ENCODE measurements at places on chromosomes 7 and 10.

- DNase-seq = no peak
Observed at GRCh38 chr10:111104811-111105210, 28.0 kb downstream of the ADRA2A start.

- no peak for DNase-seq
Observed at GRCh38 chr7:20287317-20287716, 43.4 kb upstream of the ITGB8 start.

DNA sequence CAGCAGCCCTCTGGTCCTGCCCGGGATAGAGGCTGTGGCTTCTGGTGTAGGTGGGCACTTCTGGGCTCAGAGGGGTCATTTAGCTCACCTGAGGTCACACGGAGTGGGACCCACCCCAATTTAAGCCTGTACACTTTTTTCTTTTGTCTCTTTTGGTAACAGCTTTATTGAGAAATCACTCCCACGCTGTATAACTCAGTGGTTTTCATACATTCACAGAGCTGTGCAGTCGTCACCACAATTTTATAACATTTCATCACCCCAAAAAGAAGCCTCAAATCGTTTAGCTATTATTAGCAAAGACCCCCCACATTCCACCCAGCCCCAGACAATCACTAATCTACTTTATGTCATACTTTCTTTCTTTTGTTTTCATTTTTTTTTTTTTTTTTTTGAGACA lies 62.3 kb downstream of the LHPP start:
- no peak for DNase-seq

DNA sequence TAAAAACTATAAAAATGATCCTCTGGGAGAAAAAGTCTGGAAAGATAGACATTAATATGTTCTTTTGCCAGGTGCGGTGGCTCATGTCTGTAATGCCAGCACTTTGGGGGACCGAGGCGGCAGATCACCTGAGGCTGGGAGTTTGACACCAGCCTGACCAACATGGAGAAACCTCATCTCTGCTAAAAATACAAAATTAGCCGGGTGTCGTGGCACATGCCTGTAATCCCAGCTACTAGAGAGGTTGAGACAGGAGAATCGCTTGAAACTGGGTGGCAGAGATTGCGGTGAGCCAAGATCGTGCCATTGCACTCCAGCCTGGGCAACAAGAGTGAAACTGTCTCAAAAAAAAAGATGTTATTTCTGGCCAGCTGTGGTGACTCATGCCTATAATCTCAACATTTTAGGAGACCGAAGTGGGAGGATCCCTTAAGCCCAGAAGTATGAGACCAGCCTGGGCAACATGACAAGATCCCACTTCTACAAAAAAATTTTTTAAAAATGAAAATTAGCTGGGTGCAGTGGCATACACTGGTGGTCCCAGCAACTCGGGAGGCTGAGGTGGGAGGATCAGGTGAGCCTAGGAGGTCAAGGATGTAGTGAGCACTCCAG lies 101.9 kb upstream of the LRRN3 start:
- no peak for DNase-seq

GRCh38 chr10:103732339-103733044 lies 122.9 kb downstream of the SH3PXD2A start:
- no peak for DNase-seq

- DNase-seq = no peak
Observed at GRCh38 chr10:29160150-29160617, 128.7 kb upstream of the LYZL1 start.

DNA sequence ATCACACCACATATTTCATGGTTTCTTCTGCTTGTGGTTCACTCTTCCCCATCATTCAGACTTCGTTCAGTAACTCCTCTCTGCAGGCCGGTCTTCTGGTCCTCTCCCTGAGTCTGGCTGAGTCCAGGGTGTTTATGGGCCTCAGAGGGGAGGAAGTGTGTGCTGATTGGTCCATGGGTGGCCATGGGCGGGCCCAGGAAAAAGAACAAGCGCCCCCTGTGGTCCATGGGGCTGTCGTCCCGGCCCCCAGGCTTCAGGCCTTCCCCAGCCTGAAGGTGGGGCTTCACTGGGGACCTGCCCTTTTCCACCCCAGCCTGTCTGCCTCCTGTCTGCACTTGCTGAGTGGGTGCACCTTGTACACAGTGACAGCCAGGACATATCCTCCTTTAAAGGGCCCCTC lies 123.7 kb downstream of the VIPR2 start:
- DNase-seq = no peak

DNA sequence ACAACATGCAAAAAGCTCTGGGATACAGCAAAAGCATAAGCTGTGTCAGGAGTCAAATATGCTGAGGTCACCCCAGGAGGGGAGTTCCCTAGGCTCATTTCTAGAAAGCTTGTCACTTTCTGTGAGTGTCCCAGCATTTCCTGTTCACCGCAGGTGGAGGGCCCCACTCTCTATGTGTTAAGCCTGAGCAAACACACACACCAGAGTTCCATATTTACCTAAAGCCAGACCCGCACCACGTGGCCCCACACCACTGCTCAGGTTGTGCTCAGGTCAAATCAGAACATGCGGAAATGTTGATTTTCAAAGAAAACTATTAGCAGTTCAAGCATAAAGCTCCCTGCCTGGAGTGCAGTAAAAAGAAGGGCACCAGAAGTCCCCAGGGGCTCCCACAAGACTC lies 259.6 kb upstream of the PPP2R2D start:
- DNase-seq = no peak

GRCh38 chr10:72184156-72184555 lies 31.7 kb upstream of the ANAPC16 start:
- no peak for DNase-seq

GRCh38 chr10:112313911-112314310 lies 30.7 kb downstream of the TECTB start:
- DNase-seq = no peak

DNA sequence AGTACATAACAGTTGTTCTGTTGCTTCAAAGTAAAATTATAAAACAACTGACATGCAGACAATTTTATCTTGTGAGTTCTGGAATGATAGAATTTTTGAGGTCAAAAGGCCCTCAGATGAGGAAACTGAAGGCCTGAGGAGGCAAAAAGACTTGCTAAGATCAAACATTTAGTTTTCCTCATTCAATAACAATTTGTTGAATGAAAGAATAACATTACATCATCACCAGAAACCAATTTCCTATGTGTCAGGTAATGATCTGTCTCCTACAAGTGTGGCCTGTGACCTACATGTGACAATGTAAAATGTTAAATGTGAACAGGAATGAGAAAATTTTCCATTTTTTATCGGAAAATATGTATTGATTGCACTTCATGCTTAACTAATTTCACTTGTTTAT lies 16.6 kb upstream of the ASB4 start:
- no peak for DNase-seq

DNA sequence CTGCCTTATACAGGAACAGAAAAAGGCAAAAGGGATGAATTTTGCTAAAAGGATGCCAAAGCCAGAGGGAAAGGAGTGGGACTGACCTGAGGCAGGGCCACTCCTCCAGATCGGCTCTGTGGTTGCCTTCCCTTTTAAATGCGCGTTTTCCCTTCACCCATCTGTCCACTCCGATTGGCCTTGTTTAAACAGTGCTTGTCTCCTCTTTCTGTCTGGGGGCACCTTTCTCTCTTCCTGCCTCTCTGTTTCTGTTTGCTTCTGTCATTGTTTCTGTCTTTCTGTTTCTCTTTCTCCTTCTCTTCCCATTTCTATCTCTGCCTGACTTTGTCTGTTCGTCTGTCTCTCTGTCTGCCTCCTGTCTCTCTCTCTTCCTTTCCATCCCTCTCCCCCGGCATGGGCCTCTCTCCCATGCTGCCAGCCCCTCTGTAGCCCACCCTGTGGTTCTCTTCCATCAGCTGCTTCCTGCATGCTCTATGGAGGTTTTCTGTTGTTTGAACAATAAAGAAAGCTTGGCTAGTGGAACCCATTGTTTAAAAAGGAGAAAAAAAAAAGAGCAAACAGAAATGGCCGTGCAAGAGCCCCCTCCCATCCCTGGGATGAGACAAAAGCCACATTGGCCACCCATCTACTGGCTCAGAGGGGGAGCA lies 29.5 kb upstream of the HSPB1 start:
- no peak for DNase-seq

DNA sequence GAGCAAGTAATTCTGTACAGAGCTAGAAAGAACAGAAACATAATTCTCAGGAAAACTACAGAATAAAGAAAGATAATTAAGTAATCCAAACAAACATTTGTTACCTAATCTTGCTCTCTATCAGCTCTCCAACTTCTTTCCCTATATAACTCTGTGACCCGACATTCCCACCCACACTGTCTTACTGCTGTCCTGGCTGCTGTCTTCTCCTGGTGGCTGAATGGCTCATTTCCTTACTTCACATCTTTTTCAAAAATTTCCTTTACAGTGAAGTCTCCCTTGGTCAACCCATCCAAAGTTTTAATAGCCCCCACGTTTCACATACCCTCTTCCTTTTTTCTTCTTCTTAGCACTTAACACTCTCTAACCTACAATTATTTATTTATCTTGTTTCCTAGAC lies 64.0 kb downstream of the HYCC1 start:
- DNase-seq = no peak

DNA sequence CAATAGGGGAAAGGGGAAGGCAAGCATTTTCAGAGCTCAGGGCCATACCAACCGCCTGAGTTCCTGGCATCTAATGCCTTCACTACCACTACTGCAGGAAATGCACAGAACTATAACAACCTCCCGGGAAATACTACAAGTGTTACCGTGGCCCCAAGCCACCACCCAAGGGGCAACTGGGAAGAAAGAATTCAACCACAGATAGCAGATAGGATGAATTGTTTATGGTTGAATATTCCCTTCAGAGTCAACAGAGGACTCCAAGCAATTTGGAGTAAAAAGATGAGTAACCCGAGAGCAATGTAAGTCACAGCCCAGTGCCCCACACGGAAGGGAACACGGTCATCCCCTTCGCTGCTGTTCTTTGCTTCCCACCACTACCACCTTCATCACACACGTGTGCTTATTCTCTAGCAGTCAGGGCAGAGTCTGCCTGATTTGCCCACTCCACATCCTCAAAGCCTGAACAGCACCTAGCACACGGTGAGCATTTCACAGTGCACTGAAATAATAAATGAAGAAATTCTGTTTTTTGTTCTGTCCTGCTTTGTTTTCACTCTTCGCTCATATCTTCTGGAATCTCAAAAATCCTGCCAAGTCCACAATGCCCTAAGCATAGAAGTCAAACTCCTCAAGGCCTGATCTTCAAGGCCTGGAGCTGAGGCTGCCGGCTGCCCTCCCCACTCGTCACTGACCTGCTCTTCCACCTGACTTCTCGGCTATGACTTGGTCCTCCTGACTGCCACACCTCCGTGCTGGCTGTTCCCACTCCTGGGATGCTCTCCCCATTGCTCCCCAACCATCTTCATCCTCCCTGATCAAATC lies 221.1 kb downstream of the KCNMA1 start:
- no peak for DNase-seq

GRCh38 chr10:130138479-130138866 lies 2.3 kb downstream of the GLRX3 start:
- no peak for DNase-seq

DNA sequence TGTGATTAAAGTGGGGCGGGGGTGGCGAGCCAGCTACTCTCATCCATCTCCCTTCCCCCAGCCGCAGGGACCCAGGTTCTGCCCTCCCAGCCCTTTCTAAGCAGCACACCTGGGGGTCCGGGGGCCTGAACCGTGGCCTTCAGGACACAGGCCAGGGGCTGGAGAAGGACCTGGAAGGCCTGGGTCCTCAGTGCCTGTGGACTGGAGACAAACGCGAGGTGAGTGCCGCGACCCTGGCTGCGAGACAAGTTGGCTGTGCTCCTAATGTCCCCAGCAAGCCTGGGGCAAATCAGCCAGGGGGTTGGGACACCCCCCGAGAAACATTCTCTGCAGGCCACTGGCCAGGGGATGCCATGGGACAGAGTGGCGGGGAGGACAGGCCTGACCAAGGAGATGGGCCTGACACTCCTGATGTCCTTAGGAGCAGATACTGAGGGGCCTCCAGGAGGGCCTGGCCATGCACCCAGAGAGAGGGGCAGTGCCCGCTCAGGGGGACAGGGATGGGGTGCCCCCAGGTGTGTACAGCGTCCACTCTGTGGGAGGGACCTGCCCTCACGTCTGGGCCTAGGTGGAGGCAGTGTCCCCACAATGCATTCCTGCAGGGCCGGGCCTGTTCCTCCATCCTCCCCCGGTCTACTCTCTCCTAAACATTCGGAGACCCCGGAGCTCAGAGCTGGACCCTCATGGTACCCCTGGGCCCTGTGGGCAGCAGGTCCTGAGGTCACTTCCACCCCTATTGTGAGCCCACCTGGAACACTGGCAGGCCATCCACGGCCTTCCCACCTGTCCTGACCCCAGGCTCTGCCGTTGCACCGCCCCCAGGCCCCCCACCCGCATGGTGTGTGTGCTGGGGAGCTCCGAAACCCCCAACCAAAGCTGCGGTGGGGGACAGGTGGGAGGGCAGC lies 13.1 kb downstream of the BRAT1 start:
- no peak for DNase-seq

GRCh38 chr10:125591886-125592285 lies 91.1 kb downstream of the TEX36 start:
- no peak for DNase-seq

DNA sequence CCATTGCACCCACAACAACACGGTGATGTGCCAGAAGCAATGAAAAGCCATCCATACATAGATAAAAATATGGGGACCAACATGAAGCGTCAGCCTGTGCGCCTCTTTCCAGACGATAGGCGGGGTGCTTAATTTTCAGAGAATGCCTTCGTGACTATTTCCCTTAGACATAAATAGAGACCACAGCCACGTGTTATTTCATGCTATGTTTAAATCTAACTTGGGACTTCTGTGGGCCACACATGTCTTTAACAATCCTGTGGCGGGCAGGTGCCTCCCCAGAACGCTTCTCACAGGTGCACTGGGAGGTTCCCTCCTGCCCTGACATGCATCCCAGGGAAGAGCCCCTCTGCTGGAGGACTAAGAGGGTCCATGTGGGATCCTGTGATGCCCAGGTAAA lies 259.7 kb downstream of the ADARB2 start:
- no peak for DNase-seq

DNA sequence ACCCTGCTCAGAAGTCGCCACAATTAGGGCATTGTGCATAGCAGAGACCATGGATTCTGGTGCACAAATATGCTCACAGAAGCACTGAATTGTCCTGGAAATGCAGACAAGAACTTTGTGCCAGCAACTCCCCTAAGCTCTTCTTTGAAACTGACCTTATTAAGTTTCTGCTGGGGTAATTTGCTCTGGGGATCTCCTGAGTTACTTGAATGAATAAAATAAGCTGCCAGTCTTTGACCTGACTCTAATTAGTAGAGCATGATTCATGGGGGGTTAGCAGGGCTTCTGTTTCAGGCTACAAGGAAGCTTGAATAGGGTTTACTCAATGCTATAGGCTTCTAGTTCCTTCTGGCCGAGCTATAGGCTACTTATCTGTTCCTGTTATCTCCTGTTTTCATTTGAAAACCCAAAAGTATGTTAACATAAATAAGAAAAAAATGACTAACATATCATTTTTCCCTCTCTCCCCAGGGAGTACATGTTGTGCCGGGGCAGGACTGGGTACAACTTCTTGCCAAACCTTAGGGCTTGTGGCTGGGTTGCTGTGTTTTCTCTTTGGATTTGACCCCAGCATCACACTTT lies 169.0 kb upstream of the TMEM229A start:
- no peak for DNase-seq

- no peak for DNase-seq
Observed at GRCh38 chr10:91759581-91759986, 38.6 kb upstream of the TNKS2 start.
